ENCODE measurements at places on chromosomes 2 and 18. TPM values are rescaled to one million over a fixed set of nuclear protein-coding genes. Genes with fewer than 3 reads are reported as not detected.

Gene TMEM131
- total RNA-seq: 37.7 TPM

Gene ACMSD
- total RNA-seq: not detected

Gene DHRS9
- total RNA-seq: 4.6 TPM

Gene HMSD
- total RNA-seq: 0.79 TPM

Gene ATL2
- total RNA-seq: 118 TPM

Gene BUB1
- total RNA-seq: 14.4 TPM

Gene MEIS1
- 50.9 TPM for total RNA-seq

Gene MBD2
- 37.9 TPM for total RNA-seq

Gene WDCP
- 16.1 TPM for total RNA-seq

Gene DYNC2LI1
- total RNA-seq: 51.5 TPM

Gene CCDC178
- total RNA-seq: 3.4 TPM

Gene NEU2
- total RNA-seq: not detected

Gene GRHL1
- total RNA-seq: 25.8 TPM

Gene RAB27B
- total RNA-seq: 13.3 TPM

Gene AQP12A
- not detected for total RNA-seq

Gene TRAPPC12
- total RNA-seq: 90.7 TPM

Gene C18orf54
- total RNA-seq: 7.1 TPM

Measured in spinal cord (tissue), 10 donors.